ENCODE measurements at places on chromosomes 3 and 15. TPM values are rescaled to one million over a fixed set of nuclear protein-coding genes. Genes with fewer than 3 reads are reported as not detected.

The CEP97 gene
- 2.4 TPM for polyA plus RNA-seq

The GLDN gene
- polyA plus RNA-seq, result 0.17 TPM

The TBC1D5 gene
- polyA plus RNA-seq, result 44.6 TPM

The TNFAIP8L3 gene
- 0.30 TPM for polyA plus RNA-seq

The TUSC7 gene
- not detected for polyA plus RNA-seq

The CYP11A1 gene
- polyA plus RNA-seq, result 0.14 TPM
